ENCODE measurements at places on chromosomes 16 and 17. TPM values are rescaled to one million over a fixed set of nuclear protein-coding genes. Genes with fewer than 3 reads are reported as not detected.

The PPY gene
- total RNA-seq, result not detected

The CACNG1 gene
- not detected for total RNA-seq

The CCL7 gene
- total RNA-seq, result not detected

The FLII gene
- total RNA-seq, result 276 TPM

The CCDC78 gene
- total RNA-seq, result 3.4 TPM

The RAC3 gene
- 3.1 TPM for total RNA-seq

The KCNH6 gene
- total RNA-seq, result not detected

The CBX8 gene
- total RNA-seq, result 3.6 TPM

The CBFA2T3 gene
- 3.2 TPM for total RNA-seq

The EVI2A gene
- total RNA-seq, result 41.5 TPM

The CORO7 gene
- 733 TPM for total RNA-seq

The TEKT3 gene
- total RNA-seq, result not detected

The TBC1D28 gene
- not detected for total RNA-seq

The KRT32 gene
- total RNA-seq, result not detected

The RND2 gene
- total RNA-seq, result 1.1 TPM

All from T-helper 17 cell (primary cell).